NCI-H2171 treated with DMSO at 0.1 percent for 48 hours (cell line): ENCODE measurements at places on chromosomes 1 and 21.
A peak's percentile ranks its signal among the peaks of the same experiment; 100 is the strongest.

DNA sequence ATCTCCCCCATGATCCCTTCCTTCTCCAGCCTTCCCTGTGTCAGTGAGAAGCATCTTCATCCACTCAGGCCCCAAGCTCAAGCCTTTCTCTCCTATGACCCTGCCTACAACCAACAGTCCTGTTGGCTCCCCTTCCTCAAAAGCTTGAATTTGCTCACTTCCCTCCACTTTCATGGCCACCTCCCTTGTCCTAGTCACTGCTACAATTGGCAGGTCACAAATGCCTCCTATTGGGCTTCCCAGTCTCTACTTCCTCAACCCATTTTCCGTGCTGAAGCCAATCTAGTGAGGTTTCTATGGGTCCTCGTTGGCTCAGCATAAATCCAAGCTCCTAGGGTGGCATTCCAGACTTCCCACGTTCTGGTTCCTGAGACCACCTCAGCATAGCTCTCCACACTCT, 40.2 kb upstream of the SLC6A9 start:
- no peak for DNase-seq

DNA sequence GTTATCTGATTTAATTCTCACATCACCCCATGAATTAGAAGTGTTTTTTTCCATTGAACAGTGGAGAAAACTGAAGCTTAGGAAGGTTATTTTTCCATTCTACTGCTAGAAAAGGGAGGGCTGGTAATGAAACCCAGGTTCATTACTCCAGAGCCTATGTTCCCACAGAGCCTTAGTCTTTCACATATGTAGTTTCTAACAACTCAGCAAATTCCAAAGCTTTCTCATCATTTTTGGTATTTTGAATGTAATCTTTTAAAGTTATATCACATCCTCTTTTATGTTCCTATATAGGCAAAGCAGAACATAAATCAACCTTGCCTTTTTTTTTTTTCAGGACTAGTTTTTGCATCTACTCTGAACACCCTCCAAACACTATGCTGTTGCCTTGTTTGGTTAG, 131.9 kb upstream of the BEND5 start:
- DNase-seq = no peak

GRCh38 chr1:8733484-8733883, 84.0 kb downstream of the RERE start:
- DNase-seq = peak; percentile 61

DNA sequence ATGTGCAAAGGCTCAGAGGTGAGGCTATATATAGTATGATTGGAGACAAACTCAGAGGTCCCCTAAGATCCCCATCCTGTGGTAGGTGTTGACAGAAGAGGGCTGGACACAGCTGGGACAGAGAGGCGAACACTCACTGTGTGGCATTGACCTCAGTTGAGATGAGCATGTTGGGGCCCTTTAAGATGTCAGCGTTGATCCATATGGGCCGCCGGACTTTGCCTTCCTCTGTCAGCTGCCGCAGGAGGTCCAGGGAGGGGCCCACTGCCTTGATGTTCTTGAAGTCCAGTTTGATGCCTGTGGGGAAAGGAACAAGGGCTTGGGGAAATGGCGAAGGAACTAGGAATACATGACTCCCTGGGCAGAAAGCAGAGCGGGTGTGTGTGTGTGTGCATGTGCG, 8.8 kb downstream of the FAM151A start:
- DNase-seq = no peak

GRCh38 chr1:100452641-100453040, 85.3 kb upstream of the GPR88 start:
- DNase-seq = no peak

GRCh38 chr1:54547601-54548388, at the start of gene ACOT11:
Gene ACOT11, plus strand, starts transcription at chr1:54548228. Its CDS starts 82 bp downstream, at chr1:54548310.
- DNase-seq = peak; percentile 98

- DNase-seq = peak; percentile 34
Observed at GRCh38 chr1:206982216-206982615, 12.0 kb upstream of the FCAMR start.

GRCh38 chr1:219523411-219523810, 89.5 kb downstream of the ZC3H11B start:
- DNase-seq = no peak

DNA sequence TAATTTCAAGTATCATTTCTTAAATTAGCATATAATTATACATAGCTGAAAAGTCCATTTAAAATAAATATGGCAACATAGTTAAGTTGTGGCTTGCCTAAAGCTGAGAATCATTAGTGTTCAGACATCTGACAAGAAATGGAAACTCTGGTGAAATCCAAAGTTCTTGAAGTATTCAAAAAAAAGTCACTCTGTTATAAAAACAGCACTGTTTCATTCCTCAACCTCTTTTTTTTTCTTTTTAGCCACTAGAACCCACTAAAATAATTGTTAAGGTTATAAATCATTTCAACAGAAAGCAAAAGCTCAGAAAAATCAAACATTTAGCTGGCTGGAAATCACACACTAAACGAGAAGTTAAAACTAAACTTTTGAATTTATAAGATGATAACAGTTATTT, 476.7 kb downstream of the LTN1 start:
- no peak for DNase-seq

DNA sequence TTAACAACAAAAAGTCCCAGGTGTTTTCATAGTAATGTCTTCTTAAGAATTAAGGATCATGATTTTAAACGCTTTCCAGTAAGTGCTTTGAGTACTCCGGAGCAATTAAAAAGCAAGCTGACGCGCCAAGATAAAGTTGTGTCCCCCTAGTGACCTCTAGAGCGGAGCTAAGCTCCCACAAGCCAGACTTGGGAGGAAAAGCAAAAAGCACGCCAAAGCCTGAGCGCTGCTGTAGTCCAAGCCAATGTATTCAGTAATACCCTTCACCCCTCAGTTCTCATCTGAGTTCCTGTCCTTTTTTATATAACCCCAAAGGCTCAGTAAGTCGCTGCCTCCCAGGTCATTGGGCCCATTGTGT, 3.5 kb upstream of the SLC44A5 start:
- DNase-seq = no peak

DNA sequence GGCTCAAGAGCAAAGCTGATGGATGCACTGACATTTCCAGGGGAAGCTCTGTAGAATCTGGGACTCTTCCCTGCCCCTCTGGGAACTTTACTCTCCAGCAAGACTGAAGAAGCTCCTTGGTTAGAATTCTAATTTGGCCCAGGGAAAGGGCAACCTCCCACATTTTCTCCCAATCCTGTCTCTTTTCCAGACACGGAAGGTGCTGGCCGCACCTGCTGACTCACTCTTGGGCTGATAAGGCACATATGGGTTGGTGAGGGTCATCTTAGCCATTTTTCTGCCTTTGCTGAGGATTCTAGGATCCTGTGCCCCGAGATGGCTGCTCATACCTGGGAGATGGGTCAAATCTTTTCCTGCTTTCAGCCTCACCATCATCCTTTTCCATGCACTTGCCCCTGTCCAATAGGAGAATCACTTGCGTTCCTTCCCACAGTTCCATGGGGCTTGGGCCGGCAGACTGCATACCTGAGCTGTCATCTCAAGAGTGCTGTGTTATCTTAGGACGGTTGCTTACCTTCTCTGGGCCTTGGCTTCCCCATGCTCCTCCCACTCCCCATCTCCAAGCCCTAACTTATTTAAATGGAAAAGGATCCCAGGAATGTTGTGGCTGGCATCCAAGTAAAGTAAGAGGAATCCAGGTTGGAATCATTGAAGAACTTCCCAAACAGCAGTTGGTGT, 1.3 kb downstream of the TINAGL1 start:
- DNase-seq = no peak

- no peak for DNase-seq
Observed at GRCh38 chr1:150243003-150243402, 7.1 kb upstream of the ANP32E start.

DNA sequence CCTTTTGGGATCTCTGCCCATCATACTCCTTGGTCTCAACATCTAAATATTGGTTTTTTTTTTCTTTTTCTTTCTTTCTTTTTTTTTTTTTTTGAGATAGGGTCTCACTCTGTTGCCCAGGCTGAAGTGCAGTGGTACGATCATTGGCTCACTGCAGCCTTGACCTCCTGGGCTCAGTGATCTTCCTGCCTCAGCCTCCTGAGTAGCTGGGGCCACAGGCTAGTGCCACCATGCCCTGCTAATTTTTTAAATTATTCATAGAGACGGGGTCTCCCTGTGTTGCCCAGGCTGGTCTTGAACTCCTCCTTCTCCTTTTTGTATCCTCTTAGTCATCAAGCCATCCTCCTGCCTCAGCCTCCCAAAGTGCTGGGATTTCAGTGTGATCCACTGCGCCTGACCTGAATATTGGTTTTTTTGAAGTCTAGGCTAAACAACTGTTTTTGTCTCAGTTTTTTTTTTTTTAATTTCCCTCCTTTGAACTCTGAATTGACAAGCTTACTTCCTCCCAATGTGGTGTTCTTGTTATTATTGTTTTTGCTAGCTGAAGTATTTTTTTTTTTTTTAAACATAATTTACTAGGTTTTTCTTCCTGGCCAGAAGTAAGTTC, 30.9 kb downstream of the MAPKAPK2 start:
- DNase-seq = no peak

DNA sequence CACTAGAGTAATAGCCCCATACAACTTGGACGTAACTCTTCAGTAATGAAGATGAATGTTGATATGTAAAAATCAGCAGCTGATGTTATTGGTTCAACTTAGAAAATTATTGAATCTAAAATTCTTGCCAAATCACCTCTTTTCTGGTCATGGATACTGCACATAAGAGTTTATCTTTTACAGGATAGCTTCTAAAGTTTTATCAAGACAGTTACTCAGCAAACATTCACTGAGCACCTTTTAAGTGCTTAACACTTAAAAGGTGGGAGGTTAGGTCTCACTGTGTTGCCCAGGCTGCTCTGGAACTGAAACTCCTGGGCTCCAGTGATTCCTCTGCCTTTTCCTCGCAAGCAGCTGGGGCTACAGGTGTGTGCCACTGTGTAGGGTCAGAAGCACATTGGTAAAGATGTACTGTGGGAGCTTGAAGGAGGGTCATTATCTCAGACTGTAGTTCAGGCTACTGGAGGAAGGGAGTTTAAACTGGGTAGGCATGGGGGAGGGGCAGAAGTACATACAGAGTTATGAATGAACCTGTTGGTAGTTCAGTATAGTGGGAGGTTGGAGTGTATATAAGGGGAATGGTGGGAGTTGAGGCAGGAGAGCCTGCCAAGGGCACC, 2.0 kb downstream of the MPZL1 start:
- DNase-seq = no peak

DNA sequence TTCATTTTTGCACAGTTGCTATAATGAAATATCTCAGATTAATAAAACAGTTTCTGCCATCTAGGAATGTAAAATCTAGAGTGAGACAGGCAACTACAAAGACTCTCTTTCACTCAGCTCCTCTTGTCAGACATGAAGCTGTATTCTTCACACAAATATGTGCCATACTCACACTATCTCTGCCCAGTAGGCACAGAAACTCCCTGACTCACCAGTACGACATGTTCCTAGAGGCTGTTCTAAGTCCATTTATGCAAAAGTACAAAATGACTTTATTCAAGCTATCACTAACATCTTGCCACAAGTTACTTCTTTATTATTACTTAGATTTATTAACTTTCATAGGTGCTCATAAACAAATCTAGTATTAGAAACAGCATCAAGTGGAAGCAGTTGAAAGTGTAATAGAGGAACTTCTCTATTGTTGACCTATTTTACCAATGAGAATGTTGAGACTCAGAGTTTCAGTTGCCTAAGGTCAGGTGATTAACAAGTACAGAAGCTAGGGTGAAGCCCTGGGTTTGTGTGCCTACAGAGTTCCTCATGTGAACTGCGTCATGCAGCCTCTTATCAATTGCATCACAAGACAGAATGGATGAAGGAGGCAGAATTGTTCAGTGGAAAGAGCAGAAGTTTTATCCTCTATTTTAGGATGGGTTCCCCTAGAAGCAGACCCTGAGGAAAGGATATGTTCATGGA, 98.9 kb downstream of the RGS2 start:
- DNase-seq = no peak

DNA sequence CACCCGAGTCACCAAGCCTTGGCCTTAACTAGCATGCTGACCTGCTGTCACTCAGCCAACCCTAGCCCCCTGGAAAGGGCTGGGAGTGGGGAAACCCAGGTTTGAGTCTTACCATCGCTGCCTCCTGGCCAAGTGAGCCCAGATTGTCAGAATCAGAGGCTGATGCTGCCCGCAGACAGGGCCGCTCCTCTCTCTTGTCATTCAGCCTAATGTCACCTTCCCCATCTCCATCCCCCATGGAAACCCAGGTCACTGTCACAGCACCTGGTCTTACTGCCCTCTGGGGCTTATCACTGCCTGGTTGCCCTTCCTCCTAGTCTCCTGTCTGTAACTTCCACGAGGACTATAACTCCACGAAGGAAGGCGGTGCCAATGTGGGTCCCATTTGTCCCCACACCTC, 53.6 kb upstream of the CASZ1 start:
- no peak for DNase-seq

- DNase-seq = no peak
Observed at GRCh38 chr1:156903328-156904091, 10.0 kb downstream of the PEAR1 start.

DNA sequence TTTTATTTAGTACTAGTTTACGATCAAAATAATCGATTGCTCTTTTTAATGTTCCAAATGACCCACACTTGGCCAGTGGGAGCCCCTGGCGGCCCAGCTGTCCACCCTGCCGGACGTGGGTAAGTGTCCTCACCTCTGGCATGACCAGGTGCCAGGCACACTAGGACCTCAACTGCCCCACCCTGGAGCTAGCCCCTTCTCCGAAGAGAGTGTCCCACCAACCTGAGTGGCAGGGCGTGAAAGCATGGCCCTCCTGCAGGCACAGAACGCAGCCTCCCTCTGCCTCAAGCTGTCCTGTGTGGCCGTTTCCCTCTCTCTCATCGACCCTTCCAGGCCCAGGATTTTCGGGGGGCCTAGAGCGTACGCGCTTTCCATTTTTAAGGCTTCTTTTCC, 32.9 kb upstream of the AGPAT3 start:
- no peak for DNase-seq

GRCh38 chr1:207812778-207813511, 61.1 kb downstream of the CD46 start:
- DNase-seq = no peak

DNA sequence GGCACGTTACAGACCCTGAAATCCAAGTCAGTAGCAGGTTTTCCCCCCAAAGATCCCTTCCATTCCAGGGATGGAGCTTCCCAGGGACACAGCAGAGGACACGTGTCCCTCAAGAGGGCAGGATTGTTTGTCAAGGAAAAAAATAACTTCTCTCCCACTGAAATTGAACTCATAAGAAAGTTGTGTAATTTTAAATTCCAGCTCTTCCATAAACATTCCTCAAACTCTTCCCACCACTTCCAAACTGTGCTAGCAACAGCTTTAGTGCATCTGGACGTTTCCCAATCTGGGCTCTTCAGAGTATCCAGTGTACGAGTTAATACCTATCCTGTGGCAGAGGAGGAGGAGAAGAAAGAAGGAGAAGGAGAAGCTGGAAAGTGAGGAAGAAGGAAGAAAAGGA, 79.6 kb downstream of the PSMG1 start:
- DNase-seq = no peak

- no peak for DNase-seq
Observed at GRCh38 chr1:231850786-231851185, 224.2 kb downstream of the DISC1 start.

- DNase-seq = peak; percentile 14
Observed at GRCh38 chr1:182625719-182626504, 21.7 kb upstream of the RGS16 start.

- no peak for DNase-seq
Observed at GRCh38 chr1:227417756-227418480, 99.6 kb upstream of the CDC42BPA start.
